NCI-H1105 (cell line): ENCODE measurements at places on chromosomes 7 and 10.

- DNase-seq = no peak
These were observed 13.4 kb upstream of the PRF1 start for GRCh38 chr10:70615784-70616522.

GRCh38 chr10:93090619-93091018 lies 16.9 kb downstream of the CYP26A1 start:
- no peak for DNase-seq

GRCh38 chr7:44634187-44634838 lies 27.9 kb downstream of the OGDH start:
- no peak for DNase-seq

DNA sequence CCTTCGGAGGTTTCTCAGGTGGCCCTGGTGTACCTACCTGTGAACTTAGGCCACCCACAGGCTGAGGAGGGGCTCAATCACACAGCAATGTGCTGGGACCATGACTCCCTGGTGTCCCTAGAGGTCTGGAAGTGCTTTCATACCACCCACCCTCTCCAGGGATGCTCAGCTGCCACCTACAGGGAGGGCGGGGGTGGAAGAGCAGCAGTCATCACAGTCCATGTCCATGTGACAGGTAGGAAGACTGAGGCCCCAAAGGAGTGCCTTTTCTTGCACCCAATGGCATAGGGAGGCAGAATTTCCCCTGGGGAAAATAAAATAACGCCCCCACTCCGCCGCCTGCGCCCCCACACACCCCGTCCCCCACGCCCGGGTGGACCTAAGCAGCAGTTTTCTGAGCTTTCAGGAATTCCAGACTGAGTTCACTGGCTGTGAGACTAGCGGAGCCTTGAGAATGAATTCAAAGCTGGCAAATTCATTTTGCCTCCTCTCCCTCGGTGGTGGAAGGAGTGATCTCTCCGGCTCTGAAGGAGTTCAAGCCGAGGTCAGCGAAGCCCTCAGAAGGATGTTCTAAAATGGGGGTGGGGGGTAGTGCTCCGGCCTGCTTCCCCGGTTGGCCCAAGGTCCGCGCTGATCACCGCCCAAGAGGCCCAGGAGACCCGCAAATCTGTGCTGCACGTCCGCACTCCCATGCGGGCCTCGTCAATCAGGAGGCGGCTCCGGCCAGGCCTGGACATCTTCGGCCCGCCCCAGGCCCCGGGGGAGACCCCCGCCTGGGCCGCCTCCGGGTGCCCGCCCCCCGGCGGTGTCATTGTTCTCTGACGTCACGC lies 2.1 kb upstream of the ZMIZ1 start:
- DNase-seq = no peak

GRCh38 chr10:12025591-12025990 lies 17.0 kb downstream of the UPF2 start:
- no peak for DNase-seq

GRCh38 chr7:137715121-137715520 lies 131.7 kb downstream of the DGKI start:
- no peak for DNase-seq

- DNase-seq = no peak
These were observed 618.8 kb downstream of the LRMDA start for GRCh38 chr10:76050291-76050625.

DNA sequence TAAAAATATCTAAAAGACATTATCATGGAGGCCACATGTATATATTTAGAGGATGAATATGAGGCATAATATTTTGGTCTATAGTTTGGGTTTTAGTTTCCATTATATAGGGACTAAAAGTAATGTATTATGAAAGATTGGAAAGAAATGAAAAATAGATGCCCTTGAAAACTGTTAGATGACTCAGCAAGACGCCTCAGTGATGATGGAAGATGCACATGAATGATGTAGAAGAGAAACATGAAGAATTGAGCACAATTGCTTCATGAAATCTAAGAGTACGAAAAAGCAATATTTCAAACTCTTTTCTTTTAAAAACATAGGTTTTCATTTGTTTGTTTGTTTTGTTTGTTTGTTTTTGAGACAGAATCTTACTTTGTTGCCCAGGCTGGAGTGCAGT lies 89.8 kb downstream of the ARL4A start:
- DNase-seq = no peak

- DNase-seq = no peak
These were observed 11.8 kb downstream of the BZW2 start for GRCh38 chr7:16657656-16658279.

DNA sequence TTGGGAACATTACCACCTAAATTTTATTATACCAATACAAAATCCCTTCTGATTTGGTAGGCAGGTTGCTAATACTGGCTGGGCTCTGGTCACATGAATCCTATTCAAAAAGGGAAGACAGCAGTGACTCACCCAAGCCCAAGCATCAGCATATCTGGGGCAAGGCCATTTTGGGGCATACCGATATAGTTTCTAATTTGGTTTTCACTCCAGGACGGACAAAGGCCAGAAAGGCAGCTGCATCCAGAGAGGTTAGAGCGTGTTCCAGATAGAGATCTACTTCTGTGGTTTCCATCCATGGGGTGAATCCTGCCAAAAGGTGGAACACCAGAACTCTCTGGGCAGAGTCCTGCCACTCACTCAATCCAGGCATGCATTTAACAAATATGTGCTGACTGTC lies 335.8 kb downstream of the ELMO1 start:
- DNase-seq = no peak

DNA sequence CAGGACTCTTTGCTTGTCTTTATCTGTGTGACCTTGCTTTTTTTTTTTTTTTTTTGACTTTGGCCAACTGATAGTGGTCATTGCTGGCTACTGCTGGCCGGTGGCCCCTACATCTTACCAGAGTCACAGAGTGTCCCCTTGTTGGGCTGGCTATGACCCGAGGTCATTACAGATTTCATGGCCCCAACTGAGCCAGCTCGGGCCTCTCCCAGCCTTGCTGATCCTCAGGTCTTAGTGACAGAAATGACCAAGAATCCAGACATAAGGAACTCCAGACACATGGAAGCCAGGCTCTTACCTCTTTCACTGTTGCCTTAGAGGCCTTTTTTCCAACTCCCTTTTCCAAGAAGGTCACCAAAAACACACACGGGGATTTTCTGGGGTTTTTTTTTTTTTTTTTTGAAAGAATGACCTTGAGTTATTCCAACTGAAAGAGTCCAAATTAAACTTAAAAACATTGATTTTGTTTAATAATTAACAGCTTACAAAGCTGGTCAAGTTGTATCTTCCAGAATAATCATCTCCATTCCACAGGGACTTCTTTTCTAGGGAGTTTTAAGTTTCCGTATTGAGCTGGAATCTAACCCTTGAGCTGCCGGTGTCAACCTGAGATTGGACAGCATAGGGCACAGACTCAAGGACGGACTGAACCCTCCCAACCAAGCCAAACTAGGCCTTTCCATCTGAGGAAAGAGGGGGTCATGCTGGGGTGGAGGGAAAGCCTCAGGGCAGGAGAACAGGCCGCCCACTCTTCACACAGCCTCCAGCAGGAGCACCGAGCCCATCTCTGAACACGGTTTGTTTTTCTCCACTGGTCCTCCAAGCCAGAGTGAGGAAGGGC lies 43.8 kb downstream of the PIK3AP1 start:
- DNase-seq = no peak

GRCh38 chr7:53984776-53985175 lies 557.4 kb upstream of the VSTM2A start:
- no peak for DNase-seq

GRCh38 chr10:77494327-77494726 lies 143.3 kb downstream of the KCNMA1 start:
- peak; percentile 7 for DNase-seq

DNA sequence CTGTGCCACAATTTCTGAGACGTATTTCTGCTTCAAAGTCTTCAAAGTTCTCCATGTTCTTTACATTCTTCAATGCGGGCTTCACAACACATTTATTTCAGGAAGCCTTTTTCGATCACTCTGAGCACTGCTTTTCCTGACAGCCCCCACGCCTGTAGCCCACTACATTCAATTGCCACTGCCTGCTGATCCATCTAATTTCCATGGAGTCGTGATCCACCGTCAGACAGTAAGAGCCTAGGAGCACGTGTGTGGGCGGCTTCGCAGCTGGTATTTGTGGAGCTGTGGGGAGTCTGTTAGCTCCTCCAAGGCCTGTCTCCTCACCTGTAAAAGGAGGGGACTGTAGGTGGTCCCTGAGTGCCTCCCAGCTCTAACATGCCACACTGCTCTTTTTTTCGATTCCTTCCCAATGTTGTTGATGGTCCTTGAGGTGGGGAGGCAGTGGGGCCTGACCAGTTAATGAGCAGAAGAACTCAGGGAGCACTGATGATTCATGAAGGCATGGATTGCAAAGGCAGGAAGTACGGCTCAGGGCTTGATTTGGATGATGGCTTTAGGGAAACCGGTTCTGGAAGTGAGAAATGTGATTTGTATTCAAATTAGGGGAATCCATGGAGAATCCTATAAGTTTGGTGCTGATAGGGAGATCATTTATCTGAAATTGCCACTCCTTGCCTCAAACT lies 401.1 kb upstream of the PODXL start:
- no peak for DNase-seq

GRCh38 chr10:123475466-123475865 lies 190.7 kb upstream of the GPR26 start:
- DNase-seq = no peak

DNA sequence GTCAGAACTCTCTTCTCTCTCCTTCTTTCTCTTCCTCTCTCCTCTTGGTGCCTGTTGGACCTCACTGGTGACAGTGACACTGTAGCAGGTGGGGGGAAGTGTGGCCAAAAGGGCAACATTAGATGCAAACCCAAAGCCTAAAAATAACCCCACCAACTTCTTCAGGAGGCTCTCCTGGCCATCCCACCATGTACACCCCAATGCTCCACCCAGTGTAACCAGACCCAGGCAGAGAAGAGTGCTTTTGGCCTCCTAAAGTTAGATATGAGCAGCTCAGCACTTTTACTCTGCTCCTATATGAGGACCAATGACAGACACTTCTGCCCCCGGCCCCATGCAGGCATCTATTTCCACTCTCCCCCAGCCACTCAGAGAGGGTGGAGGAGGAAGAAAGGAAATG lies 5.5 kb downstream of the MYOZ1 start:
- DNase-seq = no peak

DNA sequence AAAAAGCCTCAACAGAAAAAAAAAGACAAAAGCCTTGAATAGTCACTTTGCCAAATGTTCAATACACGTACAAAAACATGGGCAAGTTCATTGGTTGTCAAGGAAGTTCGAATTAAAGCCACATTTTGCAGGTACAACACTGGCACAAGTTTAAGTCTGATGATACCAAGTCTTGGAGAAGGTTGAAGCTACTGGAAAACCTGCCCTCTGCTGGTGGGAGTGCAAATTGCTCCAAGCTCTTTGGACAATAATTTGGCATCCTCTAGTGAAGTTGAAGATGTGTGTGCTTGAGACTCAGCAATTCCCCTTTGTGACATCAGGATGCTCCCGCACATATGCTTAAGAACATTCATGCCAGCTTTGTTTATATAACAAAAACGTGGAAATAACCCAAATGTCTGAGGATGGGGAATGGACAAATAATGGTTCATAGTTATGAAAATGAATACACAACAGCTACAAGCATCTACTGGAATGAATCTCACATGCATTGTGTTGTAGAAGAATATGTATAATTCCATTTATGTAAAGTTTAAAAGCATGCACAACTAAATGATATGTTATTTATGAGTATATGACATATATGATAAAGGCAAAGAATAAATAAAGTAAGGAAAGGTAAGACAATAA lies 120.0 kb upstream of the PLPP4 start:
- peak; percentile 18 for DNase-seq

- no peak for DNase-seq
These were observed 456.1 kb downstream of the PHTF2 start for GRCh38 chr7:78254726-78255055.

DNA sequence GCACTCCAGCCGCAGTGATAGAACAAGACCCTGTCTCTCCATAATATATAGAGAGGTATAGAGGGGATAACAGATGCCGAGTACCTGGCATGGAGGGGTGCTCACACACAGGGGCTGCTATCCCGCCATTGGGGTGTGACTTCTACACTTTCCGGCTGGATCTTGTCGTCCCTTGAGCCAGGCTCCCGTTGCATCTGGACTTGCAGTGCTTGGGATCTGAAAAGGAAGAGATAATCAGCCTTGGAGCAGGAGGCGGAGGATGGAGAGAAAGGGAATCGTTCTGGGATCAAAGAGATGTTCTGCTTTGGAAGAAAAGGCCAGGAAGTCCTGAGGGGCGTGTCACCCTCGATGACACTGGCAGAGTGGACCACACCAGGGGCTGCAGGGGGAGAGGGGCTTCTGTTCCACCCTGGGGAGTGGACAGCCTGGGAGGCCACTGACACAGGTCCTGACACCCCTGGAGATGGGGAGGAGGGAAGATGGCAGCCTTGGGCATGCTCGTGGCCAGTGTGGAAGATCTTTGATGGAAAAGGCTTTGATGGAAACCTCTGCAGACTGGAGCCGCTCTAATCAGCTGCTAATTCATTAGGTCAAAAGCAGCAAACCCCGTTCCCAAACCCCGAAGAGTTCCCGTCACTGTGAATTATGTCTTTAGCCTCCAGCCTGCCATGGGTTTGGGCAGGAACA lies 85.1 kb downstream of the CARD11 start:
- no peak for DNase-seq

GRCh38 chr10:96891840-96892239 lies 59.7 kb downstream of the LCOR start:
- DNase-seq = no peak

- no peak for DNase-seq
These were observed 18.3 kb downstream of the SGPL1 start for GRCh38 chr10:70834021-70834420.

DNA sequence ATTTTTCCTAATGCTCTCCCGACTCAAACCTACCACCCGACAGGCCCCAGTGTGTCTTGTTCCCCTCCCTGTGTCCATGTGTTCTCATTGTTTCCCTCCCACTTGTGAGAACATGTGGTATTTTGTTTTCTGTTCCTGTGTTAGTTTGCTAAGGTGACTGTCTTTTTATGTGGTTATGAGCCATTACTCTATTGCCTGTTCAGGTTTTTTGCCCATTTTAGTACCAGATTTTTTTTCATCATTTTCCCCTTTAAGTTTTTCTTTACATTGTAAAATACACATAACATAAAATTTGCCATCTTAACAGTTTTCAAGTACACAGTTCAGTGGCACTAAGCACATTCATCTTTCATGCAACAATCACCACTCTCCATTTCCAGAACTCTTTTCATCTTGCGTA lies 133.5 kb downstream of the GPR158 start:
- DNase-seq = no peak

- no peak for DNase-seq
These were observed 344.5 kb downstream of the RPS24 start for GRCh38 chr10:78378192-78378591.

GRCh38 chr10:74051736-74052342 lies 53.9 kb downstream of the VCL start:
- DNase-seq = no peak

DNA sequence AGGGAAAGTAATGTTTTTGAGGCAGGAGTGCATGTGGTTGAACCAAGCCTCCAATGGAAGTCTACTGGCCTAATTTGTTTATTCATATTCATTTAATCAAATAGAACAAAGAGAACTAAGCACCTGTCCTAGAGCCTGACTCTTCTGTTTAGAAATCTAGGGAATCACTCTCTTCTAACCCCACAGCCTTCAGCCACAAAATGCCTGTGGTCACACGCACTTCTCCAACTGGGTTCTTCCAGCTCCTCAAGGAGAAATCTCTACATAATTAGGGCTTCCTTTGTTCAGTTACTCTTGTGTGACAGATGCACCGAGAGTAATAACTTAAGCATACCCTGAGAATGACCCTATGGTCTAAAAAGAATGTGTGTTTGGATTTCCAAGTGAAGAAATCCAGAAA lies 133.7 kb upstream of the NAMPT start:
- DNase-seq = no peak

- DNase-seq = no peak
These were observed 265.0 kb downstream of the CAMK1D start for GRCh38 chr10:12614177-12614995.

GRCh38 chr7:14821757-14822480 lies 80.6 kb downstream of the DGKB start:
- DNase-seq = no peak
